Keratinocyte (primary cell): ENCODE measurements at places on chromosomes 12 and 14.

DNA sequence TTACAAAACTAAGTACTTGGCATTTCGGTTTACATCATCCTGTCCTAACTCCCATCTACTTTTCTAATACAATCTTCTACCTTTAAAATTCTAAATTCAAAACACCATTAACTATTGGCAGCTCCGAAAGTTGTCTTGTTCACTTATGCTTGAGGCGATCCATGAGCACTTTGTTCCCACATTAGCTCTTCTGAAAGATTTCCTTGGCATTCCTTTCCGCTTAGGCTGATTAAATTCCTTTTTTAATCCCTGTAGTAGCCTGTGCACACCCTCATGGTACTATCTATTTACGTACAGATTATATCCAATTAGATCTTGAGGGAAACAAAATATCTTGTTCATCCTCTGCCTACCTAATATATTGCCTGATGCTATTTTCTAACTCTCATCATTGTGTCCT, 480.7 kb downstream of the PRKD1 start:
- DNase-seq, result no peak

GRCh38 chr12:77204083-77204482, 138.7 kb upstream of the E2F7 start:
- no peak for DNase-seq

- DNase-seq, result no peak
Measured at GRCh38 chr12:130526813-130527212, 189.1 kb downstream of the PIWIL1 start.

- no peak for DNase-seq
Measured at GRCh38 chr12:121829250-121829918, 25.6 kb downstream of the SETD1B start.

DNA sequence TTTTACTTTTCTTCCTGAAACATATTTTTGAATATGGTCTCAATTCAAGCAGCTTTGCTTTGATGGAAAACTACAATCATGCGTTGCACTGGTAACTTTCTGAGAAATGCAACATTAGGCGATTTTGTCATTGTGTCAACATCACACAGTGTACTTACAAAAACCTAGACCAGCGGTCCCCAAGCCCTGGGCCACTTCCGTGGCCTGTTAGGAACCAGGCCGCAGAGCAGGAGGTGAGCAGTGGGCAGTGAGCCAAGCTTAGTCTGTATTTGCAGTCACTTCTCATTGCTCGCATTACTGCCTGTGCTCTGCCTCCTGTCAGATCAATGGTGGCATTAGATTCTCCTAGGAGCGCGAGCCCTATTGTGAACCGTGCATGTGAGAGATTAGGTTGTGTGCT, 163.7 kb upstream of the NOVA1 start:
- DNase-seq, result no peak

DNA sequence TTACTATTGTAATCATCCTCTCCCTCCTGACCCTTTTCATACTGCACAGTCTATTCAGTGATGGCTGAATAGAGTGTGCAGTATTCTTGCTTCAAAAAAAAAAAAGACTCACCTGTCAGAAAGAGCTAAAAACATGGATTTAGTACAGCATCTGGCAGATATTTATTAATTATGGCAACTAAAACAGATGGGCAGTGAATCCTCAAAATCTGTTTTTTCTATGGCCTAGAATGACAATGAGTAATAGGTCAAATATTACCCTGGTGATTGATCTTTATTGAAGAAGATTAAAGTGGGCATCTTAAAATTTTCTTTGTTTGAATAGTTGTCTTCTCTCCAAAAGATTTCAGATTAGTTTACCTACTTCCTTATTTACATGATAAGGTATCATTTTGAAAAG, 543.6 kb downstream of the FOXG1 start:
- no peak for DNase-seq

DNA sequence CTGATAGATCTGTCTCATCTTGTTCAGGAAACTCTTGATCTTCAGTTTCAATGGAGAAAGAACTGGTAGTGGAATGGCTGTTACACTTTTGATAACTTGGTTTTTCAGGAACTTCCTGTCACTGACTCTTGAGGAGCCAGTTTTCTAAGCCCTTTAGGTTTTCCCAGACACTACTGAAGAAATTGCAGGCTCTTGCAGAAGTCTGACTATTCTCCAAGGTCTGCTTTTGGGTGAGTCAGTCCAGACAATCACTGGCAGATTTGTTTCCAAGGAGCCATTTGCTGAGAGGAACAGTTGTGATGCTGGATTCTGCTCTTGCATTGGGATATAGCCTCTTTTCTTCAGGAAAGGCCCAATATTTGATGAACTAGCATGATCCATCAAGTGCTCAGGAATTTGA, 468.0 kb downstream of the FUT8 start:
- no peak for DNase-seq

DNA sequence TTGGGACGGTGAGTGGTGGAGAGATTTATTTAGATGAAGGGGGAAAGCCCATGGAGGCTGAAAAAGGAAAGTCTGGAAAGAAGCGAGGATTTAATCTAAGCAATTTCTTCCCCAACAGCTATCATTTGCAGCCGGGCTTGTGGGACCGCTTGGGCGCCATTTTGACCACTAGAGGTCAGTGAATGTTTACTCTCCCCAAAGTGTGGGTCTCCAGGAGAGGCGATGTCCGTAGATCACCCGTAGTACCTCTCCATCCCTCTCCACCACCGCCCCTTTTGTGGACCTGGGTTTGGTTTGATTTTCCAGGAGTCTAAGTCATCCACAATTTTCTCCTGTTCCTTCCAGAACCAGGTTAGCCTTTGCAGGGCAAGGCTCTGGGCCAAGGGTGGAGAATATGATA, 91.2 kb upstream of the PARP11 start:
- DNase-seq, result no peak

DNA sequence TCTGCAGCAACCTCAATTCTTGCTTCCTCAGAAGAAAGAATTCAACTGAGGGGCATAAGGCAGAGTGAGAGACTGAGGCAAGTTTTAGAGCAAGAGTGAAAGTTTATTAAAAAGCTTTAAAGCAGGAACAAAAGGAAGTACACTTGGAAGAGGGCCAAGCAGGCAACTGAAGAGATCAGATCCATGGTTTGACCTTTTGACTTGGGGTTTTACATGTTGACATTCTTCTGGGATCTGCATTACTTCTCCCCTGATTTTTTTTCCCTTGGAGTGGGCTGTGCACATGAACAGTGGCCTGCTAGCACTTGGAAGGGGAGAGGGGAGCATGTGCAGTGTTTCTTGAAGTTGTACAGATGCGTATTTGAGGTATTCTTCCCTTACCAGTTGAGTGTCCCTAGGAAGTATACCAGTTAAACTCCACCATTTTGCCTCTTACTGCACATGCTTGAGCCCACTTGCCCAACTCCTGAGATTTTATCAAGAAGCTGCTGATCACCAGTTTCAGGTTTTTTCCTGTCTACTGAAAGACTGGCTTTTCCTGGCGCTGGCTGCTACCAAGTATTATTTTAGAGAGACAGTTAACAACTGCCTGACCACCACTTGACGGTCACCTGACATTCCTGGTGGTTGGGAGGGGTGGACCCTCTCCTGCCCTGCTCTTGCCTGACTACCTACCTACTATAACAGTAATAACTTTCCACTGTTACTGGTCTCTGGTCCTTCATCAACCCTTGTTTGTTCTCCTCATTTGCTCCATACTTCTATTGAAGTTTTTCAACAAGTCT, 26.0 kb upstream of the TMTC2 start:
- no peak for DNase-seq

- no peak for DNase-seq
Measured at GRCh38 chr12:81212996-81213696, 135.3 kb downstream of the ACSS3 start.

DNA sequence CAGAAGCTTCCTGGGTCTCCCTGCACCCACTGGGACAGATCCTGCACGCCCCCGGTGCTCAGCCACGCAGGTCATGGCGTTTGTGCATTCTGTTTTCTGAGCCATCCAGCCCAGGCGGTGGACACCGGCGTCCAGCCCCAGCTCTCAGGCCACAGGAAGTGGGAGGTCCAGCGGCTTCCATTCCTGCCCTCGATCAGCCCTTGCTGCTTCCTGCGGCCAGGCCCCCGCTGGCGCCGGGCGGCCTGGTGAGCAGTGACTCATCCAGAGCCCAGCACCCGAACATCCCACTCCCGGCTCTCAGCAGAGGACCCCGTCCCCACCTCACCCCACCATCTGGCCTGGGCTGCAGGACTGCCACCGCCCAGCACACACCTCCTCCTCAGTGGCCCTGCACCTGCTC, 18.0 kb upstream of the NUDT14 start:
- no peak for DNase-seq

GRCh38 chr12:95083938-95084337, 10.5 kb upstream of the NR2C1 start:
- DNase-seq, result no peak

DNA sequence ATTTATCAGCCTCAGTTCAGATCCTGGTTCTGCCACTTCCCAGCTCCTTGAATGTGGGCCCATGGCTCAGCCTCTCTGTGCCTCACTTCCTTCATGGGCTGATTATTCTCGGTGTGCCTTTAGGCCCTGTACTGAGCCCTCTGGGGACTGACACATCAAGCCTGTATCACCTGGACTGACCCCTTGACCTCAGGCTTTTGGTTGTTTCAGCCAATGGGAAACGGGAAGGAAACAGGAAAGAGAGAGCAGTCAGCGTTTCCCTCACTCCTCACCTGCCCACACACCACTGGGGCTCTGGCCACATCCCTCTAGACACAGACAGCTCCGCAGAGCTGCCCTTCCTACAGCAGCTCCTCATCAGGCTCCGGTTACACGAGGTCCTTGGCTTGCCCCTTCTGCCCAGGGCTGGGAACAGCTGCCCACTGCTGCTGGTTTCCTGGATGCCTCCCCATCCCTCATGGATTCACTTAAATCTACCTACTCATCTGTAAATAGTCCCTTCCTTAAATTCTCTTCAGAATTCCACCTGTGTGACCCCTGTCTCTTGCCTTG, 37.0 kb upstream of the ITPR2 start:
- no peak for DNase-seq

GRCh38 chr14:100241279-100241678, 2.3 kb downstream of the YY1 start:
- no peak for DNase-seq

- DNase-seq, result no peak
Measured at GRCh38 chr14:72559669-72560255, 334.1 kb downstream of the DPF3 start.

- DNase-seq, result no peak
Measured at GRCh38 chr12:131378176-131378842, 332.6 kb upstream of the SFSWAP start.

- DNase-seq, result no peak
Measured at GRCh38 chr12:1779783-1780182, 40.6 kb upstream of the LRTM2 start.

GRCh38 chr12:70849265-70849960, 71.1 kb downstream of the PTPRR start:
- no peak for DNase-seq

DNA sequence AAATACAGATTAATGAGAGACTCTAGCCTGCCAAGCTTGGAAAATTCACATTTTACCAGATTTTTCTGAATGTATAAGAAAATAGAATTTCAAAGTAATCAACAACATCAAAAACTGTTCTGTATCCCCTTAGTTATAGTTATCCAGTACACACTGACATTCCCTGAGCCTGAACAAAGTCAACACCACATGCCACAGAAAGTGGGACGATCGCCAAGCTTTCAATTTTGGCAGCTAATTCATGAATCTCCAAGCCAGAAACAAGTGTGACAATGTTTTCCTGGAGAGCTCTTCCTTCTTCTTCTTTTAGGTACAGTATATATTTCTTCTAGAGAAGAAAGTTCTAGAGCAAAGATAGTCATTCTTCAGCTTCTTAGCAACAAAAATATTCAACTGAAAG, 290.2 kb downstream of the PRKD1 start:
- DNase-seq, result no peak

- no peak for DNase-seq
Measured at GRCh38 chr14:50061664-50062437, 54.5 kb downstream of the VCPKMT start.

DNA sequence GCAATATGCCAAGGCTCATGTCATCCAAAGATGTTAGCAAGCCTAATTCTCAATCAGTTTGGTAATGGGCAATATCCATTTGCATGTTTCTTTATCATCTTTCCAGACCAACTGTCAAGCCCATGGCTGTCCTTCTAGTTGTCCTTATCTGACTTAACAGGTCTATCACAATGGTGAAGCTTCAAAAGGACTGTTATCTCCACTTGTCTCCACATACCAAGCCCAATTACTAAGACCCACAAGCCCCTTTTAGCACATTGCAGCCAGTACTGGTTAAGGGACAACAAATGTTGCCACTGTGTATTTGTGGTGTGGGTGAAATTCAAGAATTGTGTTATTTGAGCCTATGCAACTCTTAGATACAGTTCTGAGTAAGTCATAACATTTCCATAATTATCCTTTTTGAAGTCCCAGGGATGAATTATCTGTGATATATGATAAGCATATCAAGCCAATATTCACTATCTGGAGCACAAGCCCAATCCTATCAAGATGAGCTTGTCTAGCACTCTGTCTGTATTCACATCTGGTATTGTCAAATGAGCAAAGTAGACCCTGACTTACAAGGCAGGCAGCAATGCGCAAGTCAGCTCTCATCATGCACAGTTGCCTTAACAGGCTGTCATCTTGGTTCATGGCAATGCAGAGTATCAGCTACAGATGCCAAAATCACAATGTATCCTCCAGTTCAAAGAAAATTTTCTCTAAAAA, 19.3 kb upstream of the ST8SIA1 start:
- no peak for DNase-seq

DNA sequence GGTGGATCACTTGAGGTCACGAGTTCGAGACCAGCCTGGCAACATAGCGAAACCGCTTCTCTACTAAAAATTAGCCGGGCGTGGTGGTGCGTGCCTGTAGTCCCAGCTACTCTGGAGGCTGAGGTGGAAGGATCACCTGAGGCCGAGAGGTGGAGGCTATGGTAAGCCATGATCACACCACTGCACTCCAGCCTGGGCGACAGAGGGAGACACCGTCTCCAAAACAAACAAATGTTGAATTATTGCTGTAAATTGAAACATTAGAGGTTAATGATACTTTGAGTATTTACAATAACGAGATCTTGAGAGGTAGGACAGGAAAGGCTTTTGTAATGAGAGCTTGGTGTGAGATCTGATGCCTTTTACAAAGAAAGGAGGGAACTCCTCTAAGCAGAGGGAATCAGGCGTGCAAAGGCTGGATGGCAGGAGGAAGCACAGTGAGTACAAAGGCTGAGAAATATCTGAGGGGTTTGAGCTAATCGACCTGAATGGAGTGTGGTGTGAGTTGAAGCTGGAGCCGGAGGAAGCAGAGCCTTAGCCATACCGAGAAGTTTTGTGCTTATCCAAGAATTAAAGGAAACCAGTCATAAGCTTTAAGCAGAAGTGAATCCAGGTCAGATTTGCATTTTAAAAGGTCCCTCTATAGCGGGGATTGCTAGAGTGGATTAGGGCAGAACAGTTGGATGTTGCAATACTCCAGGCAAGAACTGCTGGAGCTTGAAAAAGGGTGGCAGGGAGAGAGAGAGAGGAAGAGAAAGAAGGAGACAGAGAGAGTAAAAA, 1.1 kb downstream of the RHNO1 start:
- DNase-seq, result no peak

DNA sequence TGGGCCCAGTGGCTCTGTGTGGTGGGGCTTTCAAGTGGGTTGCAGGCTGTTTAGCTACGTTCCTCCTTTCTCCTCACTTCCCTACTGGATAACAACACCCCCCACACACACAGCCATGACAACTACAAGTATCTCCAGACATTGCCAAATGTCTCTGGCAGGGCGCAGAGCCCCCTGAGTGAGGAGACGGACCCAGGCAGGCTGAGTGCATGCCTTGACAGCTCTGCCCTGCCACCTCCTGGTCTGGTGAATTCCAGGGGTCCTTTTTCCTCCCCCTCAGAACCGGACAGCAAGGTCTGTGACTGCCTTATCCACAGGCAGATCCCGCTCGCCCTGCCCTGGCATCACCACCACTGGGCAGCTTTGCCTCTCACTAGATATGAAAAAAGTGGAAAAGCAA, 276.5 kb downstream of the TMEM132C start:
- no peak for DNase-seq

- no peak for DNase-seq
Measured at GRCh38 chr12:49305762-49306510, 11.0 kb downstream of the PRPH start.
